ENCODE measurements at places on chromosomes 1 and 21. TPM values are rescaled to one million over a fixed set of nuclear protein-coding genes. Genes with fewer than 3 reads are reported as not detected.

DNA sequence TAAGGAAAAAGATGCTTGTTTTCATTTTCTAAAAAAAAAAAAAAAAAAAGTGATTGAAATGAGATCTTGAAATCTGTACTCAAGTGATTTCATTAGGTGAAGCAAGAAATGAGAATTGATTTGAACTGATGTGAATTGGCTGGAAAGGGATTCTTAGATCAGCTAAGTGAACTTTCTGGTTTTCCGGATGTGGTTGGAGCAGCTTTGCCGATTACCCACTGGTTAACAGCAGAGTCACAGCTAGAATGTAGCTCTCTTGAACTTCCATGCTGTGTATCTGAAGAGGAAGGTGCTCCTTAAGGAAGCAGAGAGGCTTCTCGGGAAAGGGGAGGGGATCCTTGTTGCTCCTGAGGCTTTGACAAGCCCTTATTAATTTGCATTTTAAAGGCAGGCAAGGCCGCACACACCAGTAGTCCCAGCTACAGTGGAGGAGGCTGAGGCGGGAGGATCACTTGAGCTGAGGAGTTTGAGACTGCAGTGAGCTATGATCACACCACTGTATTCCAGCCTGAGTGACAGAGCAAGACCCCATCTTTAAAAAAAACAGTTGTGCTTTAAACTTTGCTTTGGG is 28.7 kb upstream of the PWP2 start:
- no peaks in the 10 kb centered on the region for H3K27me3 ChIP-seq
- H3K36me3 ChIP-seq, result peaks cover 13% of the 10 kb centered on the region
- no peak overlapping the region for H3K4me3 ChIP-seq
- DNase-seq, result no peak
- no peaks in the 10 kb centered on the region for H3K4me1 ChIP-seq

- DNase-seq, result no peak
- H3K27ac ChIP-seq, result no peak overlapping the region
- no peaks in the 10 kb centered on the region for H3K36me3 ChIP-seq
- no peaks in the 10 kb centered on the region for H3K4me1 ChIP-seq
Measured at GRCh38 chr1:55333461-55333860, 118.3 kb upstream of the USP24 start.

DNA sequence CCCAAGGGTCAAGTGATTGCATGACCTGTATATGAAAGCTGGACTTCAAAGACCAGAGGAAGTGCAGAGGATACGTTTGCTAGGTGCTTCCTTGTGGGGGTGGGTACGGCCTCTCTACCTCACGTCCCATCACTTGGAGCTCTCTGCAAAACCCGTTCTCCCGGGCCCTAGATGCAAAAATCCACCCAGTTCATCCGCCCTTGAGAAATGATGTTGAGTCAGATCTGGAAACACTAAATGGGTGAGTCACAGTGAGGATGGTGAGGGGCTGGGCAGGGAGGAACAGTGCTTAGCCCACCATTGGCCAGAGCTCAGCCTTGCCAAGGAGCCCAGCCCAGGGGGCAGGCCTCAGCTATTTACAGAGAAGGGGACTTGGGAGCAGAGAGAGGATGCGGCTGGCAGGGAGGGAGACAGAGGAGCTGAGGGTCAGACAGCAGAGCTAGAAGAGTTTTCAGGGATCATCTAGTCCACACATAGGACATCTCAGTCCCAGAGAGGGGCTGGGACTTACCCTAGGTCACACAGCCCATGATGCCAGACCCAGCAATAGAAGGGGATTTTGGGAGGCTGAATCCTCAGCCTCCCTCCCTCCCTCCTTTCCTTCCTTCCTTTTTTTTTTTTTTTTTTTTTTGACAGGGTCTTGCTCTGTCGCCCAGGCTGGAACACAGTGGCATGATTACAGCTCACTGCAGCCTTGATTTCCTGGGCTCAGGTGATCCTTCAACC is 14.6 kb downstream of the ARHGEF10L start:
- peak; percentile 87 for DNase-seq
- H3K27me3 ChIP-seq, result no peaks in the 10 kb centered on the region
- no peak overlapping the region for H3K4me3 ChIP-seq

- no peaks in the 10 kb centered on the region for H3K27me3 ChIP-seq
- H3K36me3 ChIP-seq, result no peaks in the 10 kb centered on the region
- DNase-seq, result no peak
- no peak overlapping the region for H3K4me3 ChIP-seq
- H3K27ac ChIP-seq, result no peak overlapping the region
Measured at GRCh38 chr1:88466899-88467580, 217.0 kb upstream of the PKN2 start.

- H3K27me3 ChIP-seq, result no peaks in the 10 kb centered on the region
- no peaks in the 10 kb centered on the region for H3K36me3 ChIP-seq
- no peak overlapping the region for H3K27ac ChIP-seq
- H3K4me3 ChIP-seq, result no peak overlapping the region
Measured at GRCh38 chr1:227855687-227856086, 40.2 kb downstream of the PRSS38 start.

- H3K4me1 ChIP-seq, result peaks cover 3% of the 10 kb centered on the region
- peaks cover 7% of the 10 kb centered on the region for H3K27me3 ChIP-seq
- H3K27ac ChIP-seq, result peak overlapping the region; percentile 13
Measured at GRCh38 chr1:61049850-61050540, 32.4 kb upstream of the NFIA start.

- no peak for DNase-seq
- H3K36me3 ChIP-seq, result peaks cover 15% of the 10 kb centered on the region
- peak overlapping the region; percentile 56 for H3K27ac ChIP-seq
Measured at GRCh38 chr1:205300149-205300548, 21.4 kb downstream of the NUAK2 start.

DNA sequence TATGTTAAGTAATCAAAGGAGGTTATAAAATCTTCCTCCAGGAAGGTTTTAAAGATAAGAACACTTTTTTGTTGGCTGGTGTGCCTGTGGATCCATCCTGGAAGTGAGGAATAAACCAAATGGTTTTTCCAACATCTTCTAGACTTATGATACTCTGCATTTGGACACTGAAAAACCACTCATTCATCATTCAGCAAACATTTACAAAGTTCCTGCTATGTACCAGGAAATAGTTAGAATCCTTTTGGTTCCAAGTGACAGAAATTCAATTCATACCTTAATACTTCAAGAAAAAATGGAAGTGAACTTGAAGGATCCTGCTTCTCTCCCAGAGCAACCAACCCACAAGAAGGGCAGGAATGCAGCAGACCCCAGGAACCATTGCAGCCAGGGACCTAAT is 39.6 kb upstream of the PIGC start:
- no peak overlapping the region for H3K4me3 ChIP-seq
- no peaks in the 10 kb centered on the region for H3K4me1 ChIP-seq
- peaks cover 3% of the 10 kb centered on the region for H3K27me3 ChIP-seq
- no peak overlapping the region for H3K27ac ChIP-seq
- DNase-seq, result no peak
- H3K36me3 ChIP-seq, result no peaks in the 10 kb centered on the region

DNA sequence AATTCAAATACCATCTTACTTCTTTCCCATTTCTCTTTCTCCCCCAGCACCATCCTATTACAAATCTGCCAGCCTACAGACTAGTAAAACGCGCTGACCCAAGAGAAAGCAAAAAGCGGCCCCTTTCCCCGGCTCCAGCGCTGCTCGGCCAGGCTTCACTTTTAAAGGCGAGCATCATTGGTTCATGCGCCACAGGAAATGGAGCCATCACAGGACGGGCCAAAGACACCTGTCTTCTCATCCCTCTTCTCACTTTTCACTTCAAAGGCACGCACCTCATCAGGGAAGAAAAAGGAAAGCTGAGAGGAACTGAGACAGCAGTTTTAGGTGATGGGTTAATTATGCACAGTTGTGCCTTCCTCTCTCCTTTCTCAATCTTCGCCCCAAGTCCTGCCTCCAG is 664.2 kb upstream of the USP24 start:
- no peaks in the 10 kb centered on the region for H3K4me1 ChIP-seq
- no peak overlapping the region for H3K4me3 ChIP-seq
- H3K27me3 ChIP-seq, result no peaks in the 10 kb centered on the region
- H3K27ac ChIP-seq, result no peak overlapping the region
- H3K36me3 ChIP-seq, result no peaks in the 10 kb centered on the region

GRCh38 chr1:26378088-26378878 is 5.7 kb upstream of the ZNF683 start:
- H3K27ac ChIP-seq, result peak overlapping the region; percentile 74
- H3K4me3 ChIP-seq, result no peak overlapping the region

DNA sequence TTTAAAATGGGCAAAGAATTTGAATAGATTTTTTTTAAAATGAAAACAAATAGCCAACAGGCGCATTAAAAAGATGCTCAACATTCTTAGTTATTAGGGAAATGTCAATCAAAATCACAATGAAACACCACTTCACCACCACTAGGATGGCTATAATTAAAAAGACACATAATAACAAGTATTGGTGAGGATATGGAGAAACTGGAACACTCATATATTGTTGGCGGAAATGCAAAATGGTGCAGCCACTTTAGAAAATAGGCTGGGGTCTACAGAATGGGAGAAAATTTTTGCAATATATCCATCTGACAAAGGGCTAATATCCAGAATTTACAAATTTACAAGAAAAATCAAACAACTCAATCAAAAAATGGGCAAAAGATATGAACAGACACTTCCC is 107.8 kb upstream of the FOXD3 start:
- H3K36me3 ChIP-seq, result no peaks in the 10 kb centered on the region
- H3K27ac ChIP-seq, result no peak overlapping the region

GRCh38 chr1:68321084-68321685 is 88.9 kb upstream of the WLS start:
- peaks cover 8% of the 10 kb centered on the region for H3K4me1 ChIP-seq
- H3K36me3 ChIP-seq, result no peaks in the 10 kb centered on the region
- DNase-seq, result peak; percentile 62
- no peaks in the 10 kb centered on the region for H3K27me3 ChIP-seq

- H3K4me3 ChIP-seq, result no peak overlapping the region
- H3K36me3 ChIP-seq, result no peaks in the 10 kb centered on the region
- no peak for DNase-seq
- peaks cover under 1% of the 10 kb centered on the region for H3K4me1 ChIP-seq
Measured at GRCh38 chr1:227303662-227304061, 14.6 kb downstream of the CDC42BPA start.

DNA sequence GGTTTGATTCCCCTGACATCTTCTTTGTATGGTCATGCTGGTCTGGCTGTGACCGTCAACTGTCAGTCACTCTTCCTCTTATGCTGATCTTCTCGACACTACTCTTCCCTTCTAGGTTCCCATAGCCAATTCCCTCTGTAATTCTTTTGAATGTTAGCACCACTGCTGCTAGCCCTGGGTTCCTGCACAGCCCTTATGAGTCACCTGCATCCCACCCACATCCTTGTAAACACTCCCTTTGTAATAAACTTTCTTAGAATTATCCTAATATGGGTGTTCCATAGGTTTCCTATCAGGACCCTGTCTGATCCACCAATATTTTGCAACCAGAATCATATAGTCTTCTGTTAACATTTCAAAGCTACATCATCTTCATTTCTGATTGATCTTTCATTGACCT is 37.1 kb downstream of the JUN start:
- no peak overlapping the region for H3K4me3 ChIP-seq
- H3K36me3 ChIP-seq, result no peaks in the 10 kb centered on the region
- H3K4me1 ChIP-seq, result peaks cover 3% of the 10 kb centered on the region
- H3K27me3 ChIP-seq, result no peaks in the 10 kb centered on the region
- no peak overlapping the region for H3K27ac ChIP-seq

DNA sequence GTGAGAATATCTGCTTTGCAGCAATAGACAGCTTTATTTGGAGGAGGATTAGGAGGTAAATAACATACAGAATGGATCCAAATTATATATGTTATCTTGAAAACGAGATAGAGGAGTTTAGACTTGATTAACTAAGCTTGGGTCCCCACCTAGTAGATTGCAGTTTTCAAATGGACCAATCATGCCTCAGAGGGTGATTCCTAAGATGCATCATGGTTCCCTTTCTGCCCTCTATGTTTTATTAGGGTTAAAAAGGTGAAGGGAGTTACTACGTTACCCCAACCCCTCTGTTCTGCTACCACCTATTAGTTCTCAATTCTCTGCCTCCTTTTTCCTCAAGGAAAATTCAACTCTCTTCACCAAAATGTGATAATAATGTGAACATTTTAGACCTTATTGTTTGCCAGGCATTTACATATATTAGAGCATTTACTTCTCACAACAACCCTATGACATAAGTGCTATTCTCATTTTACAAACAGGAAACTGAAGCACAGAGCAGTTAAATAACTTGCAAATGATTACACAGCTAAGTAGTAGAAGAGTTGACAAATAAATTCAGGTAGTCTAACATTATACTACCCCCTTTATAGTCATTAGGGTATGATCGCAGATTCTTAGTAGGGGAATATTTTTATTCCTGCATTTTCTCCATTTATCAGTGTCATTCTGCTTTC is 23.4 kb upstream of the PGM1 start:
- H3K27me3 ChIP-seq, result no peaks in the 10 kb centered on the region
- H3K4me3 ChIP-seq, result no peak overlapping the region
- no peaks in the 10 kb centered on the region for H3K36me3 ChIP-seq
- no peaks in the 10 kb centered on the region for H3K4me1 ChIP-seq

DNA sequence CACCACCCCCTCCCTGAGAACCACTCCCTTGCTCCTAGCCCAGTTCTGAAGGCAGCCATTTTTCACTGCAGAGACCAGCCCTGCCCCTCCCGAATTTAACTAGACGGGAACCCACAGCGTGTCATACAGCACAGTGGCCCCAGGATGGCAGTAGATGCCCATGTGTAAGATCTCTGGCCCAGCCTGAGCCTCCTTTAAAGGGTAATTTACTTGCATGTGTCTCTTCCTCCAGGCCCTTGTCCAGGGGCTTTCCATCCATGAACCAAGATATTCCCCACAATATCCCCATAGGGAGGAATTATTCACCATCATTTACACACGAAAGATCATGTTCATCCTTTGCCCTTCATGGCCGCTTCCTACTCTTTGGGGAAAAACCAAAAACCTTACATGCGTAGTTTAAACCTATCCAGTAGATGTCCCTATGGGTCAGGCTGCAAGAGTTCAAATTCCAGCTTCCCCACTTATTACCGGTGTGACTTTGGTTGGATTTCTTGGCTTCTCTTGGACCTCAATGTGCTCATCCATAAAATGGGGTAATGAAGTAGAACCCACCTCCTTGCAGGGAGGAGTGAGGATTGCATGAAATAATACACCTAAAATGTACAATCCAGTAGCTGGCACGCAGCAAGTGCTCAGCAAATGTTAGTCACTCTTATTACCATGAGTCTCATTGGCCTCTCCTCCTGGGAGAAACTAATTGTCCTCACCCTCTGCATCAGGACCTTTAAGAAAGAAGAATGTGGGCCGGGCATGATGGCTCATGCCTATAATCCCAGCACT is 4.0 kb upstream of the LACTBL1 start:
- H3K36me3 ChIP-seq, result no peaks in the 10 kb centered on the region
- peak; percentile 79 for DNase-seq
- H3K4me1 ChIP-seq, result no peaks in the 10 kb centered on the region
- no peak overlapping the region for H3K4me3 ChIP-seq

- peak; percentile 10 for DNase-seq
- H3K36me3 ChIP-seq, result peaks cover 14% of the 10 kb centered on the region
- no peak overlapping the region for H3K4me3 ChIP-seq
- H3K4me1 ChIP-seq, result peaks cover 2% of the 10 kb centered on the region
- H3K27me3 ChIP-seq, result no peaks in the 10 kb centered on the region
Measured at GRCh38 chr1:43985984-43986595, 5.3 kb upstream of the CCDC24 start.

The MTHFR gene
- total RNA-seq, result 87.4 TPM

The CRYAA gene
- not detected for total RNA-seq

The YTHDF2 gene
- total RNA-seq, result 57.3 TPM

The AMY1B gene
- total RNA-seq, result not detected

The SPRR2E gene
- not detected for total RNA-seq

The CR1L gene
- total RNA-seq, result not detected
